ENCODE measurements at places on chromosomes 3 and 15.
A peak's percentile ranks its signal among the peaks of the same experiment; 100 is the strongest.

- no peak overlapping the region for H3K4me3 ChIP-seq
- no peaks in the 10 kb centered on the region for H3K4me1 ChIP-seq
- H3K36me3 ChIP-seq = no peaks in the 10 kb centered on the region
- H3K27me3 ChIP-seq = peaks cover 18% of the 10 kb centered on the region
- H3K27ac ChIP-seq = no peak overlapping the region
Observed at GRCh38 chr15:93520206-93520605, 431.2 kb upstream of the RGMA start.

GRCh38 chr3:10495003-10495402 lies 10.4 kb downstream of the ATP2B2 start:
- peaks cover 94% of the 10 kb centered on the region for H3K27me3 ChIP-seq
- no peaks in the 10 kb centered on the region for H3K36me3 ChIP-seq
- H3K27ac ChIP-seq = no peak overlapping the region
- peak; percentile 15 for DNase-seq

- H3K4me3 ChIP-seq = no peak overlapping the region
- no peaks in the 10 kb centered on the region for H3K36me3 ChIP-seq
- no peaks in the 10 kb centered on the region for H3K4me1 ChIP-seq
Observed at GRCh38 chr3:133330522-133330921, 69.3 kb upstream of the BFSP2 start.

DNA sequence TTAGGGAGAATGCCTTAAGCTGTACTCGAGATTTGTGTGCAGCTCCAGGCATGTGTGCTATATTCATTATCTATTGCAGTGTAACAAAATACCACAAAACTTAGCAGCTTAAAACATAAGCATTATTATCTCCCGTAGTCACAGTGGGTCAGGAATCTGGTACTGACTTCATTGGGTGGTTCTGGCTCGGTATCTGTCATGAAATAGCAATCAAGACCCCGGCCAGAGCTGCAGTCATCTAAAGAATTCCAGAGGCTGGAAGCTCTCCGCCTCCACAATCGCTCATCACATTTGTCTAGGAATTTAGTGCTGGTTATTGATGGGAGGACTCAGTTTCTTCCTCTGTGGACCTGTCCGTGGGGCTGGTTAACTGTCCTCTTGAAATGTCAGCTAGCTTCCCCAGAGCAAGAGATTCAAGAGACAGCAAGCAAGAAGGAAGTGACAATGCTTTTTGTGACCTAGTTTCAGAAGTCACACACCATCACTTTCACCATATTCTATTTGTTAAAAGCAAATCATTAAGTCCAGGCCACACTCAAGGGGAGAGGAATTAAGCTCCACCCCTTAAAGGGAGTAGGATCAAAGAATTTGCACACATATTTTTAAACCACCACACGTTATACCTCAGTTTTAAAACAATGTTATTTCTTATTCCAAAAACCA lies 76.1 kb downstream of the TOP2B start:
- H3K4me3 ChIP-seq = no peak overlapping the region
- no peak for DNase-seq
- H3K36me3 ChIP-seq = no peaks in the 10 kb centered on the region
- H3K27me3 ChIP-seq = no peaks in the 10 kb centered on the region
- no peak overlapping the region for H3K27ac ChIP-seq

GRCh38 chr3:134086616-134087015 lies 56.9 kb upstream of the SLCO2A1 start:
- DNase-seq = peak; percentile 35
- H3K4me3 ChIP-seq = no peak overlapping the region
- no peaks in the 10 kb centered on the region for H3K36me3 ChIP-seq
- no peaks in the 10 kb centered on the region for H3K27me3 ChIP-seq
- no peak overlapping the region for H3K27ac ChIP-seq

- no peaks in the 10 kb centered on the region for H3K27me3 ChIP-seq
- no peak for DNase-seq
- no peak overlapping the region for H3K4me3 ChIP-seq
- H3K36me3 ChIP-seq = peaks cover 2% of the 10 kb centered on the region
- H3K4me1 ChIP-seq = no peaks in the 10 kb centered on the region
Observed at GRCh38 chr15:22930782-22931484, 49.2 kb downstream of the CYFIP1 start.

- DNase-seq = no peak
- H3K4me3 ChIP-seq = no peak overlapping the region
- no peaks in the 10 kb centered on the region for H3K36me3 ChIP-seq
- no peaks in the 10 kb centered on the region for H3K27me3 ChIP-seq
- no peak overlapping the region for H3K27ac ChIP-seq
Observed at GRCh38 chr3:8421711-8422110, 79.9 kb upstream of the LMCD1 start.

- H3K4me3 ChIP-seq = no peak overlapping the region
- no peak overlapping the region for H3K27ac ChIP-seq
- H3K4me1 ChIP-seq = peaks cover 10% of the 10 kb centered on the region
- H3K36me3 ChIP-seq = no peaks in the 10 kb centered on the region
- no peaks in the 10 kb centered on the region for H3K27me3 ChIP-seq
Observed at GRCh38 chr3:55692957-55693558, 206.0 kb upstream of the WNT5A start.

DNA sequence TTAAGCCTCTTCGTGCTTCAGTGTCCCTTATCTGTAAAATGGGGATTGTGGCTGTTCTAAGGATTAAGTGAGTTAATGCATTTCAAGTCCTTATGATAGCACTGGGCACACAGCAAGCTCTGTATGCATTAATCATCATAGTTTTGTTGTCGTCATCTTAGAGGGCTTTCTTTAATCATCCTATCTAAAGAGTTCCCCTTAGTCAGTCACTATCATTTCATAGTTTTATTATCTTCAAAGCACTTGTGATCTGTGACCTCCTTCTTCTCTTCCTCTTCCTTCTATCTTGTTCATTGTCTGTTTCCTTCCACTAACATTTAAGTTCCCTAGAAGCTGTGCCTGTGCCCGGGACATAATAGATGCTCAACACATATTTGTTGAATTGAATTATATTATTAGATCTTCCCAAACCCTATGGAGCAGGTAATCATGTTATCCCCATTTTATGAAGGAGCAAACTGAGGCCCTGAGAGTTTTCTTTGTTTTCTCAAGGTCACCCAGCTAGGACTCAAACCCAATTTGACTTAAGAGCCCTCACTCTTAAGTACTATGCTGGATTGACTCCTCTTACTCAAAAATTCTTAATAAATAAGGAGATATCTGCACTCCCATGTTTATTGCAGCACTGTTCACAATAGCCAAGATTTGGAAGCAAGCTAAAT lies 24.1 kb downstream of the DUOX2 start:
- no peak overlapping the region for H3K4me3 ChIP-seq
- H3K36me3 ChIP-seq = no peaks in the 10 kb centered on the region
- DNase-seq = no peak
- no peaks in the 10 kb centered on the region for H3K4me1 ChIP-seq

GRCh38 chr3:123586131-123586530 lies 1.3 kb upstream of the HACD2 start:
- peak overlapping the region; percentile 72 for H3K4me3 ChIP-seq
- H3K36me3 ChIP-seq = peaks cover 25% of the 10 kb centered on the region
- peak; percentile 73 for DNase-seq
- peaks cover 45% of the 10 kb centered on the region for H3K4me1 ChIP-seq
- H3K27me3 ChIP-seq = no peaks in the 10 kb centered on the region
- peak overlapping the region; percentile 95 for H3K27ac ChIP-seq

DNA sequence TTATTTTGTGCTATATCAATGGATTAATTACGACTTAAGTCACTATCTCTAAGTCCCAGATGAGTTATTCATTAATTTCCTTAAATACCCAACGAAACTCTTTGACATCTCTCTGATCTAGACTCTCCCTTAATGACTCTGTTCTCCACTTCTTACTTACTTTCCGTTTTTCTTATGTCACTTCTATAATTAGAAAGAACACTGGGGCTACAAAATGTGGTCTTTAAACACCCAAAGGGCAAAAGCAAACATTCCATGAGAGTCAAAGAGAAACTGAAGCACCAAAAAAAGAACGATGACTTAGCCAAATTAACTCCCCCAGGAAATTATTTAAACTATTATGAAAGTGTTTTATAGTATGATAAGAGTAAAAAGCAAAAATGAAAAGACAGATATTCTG lies 166.4 kb upstream of the UBE2E2 start:
- no peaks in the 10 kb centered on the region for H3K36me3 ChIP-seq
- H3K27ac ChIP-seq = no peak overlapping the region
- DNase-seq = no peak
- peaks cover 11% of the 10 kb centered on the region for H3K4me1 ChIP-seq
- H3K27me3 ChIP-seq = no peaks in the 10 kb centered on the region

- no peak for DNase-seq
- H3K4me3 ChIP-seq = no peak overlapping the region
- H3K36me3 ChIP-seq = no peaks in the 10 kb centered on the region
- no peaks in the 10 kb centered on the region for H3K27me3 ChIP-seq
- peaks cover 58% of the 10 kb centered on the region for H3K4me1 ChIP-seq
Observed at GRCh38 chr3:183318877-183319276, 65.8 kb downstream of the B3GNT5 start.

DNA sequence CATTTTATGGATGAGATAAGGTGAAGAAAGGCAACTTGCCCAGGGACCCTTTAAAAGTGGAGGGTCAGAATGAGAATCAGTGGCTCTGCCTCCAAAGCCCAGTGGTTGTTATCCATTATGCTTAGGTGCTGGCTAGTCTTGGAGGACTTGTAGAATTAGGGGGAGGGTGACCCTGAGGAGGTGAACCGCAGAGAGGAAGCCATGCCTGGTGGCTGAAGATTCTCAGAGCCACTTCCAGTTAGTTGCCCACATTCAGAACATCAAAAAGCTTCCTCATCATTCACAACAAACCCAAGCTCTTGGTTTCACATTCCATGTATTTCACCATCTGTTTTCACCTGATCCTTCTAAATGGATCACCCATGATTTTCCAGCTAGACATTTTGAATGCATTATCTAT lies 11.2 kb downstream of the EBLN2 start:
- no peaks in the 10 kb centered on the region for H3K4me1 ChIP-seq
- H3K36me3 ChIP-seq = no peaks in the 10 kb centered on the region
- H3K27me3 ChIP-seq = no peaks in the 10 kb centered on the region
- H3K27ac ChIP-seq = no peak overlapping the region

- no peak overlapping the region for H3K27ac ChIP-seq
- no peak overlapping the region for H3K4me3 ChIP-seq
- no peak for DNase-seq
Observed at GRCh38 chr3:130849091-130849552, 44.8 kb upstream of the ATP2C1 start.

DNA sequence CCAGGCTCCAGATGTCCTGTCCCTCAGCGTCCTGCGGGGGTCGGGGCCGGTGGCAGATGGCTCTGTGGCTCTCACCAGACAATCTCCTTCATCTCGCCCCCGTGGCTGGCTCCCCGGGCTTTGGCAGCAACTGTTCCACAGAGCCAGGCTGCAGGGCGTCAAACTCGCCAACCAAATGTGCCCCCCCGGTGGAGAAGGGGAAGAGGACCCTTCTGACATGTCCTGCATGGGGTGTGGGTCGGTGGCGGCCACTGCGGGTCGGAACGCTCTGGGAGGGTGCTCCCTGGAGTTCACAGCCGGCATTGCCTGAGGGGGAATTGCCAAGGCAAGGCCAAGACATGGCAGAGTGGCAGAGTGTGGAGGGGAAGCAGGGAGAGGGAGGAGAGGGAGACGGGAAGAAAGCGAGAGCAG lies 36.0 kb downstream of the BDH1 start:
- no peaks in the 10 kb centered on the region for H3K36me3 ChIP-seq
- H3K27me3 ChIP-seq = no peaks in the 10 kb centered on the region
- no peak for DNase-seq
- H3K27ac ChIP-seq = no peak overlapping the region
- no peak overlapping the region for H3K4me3 ChIP-seq

DNA sequence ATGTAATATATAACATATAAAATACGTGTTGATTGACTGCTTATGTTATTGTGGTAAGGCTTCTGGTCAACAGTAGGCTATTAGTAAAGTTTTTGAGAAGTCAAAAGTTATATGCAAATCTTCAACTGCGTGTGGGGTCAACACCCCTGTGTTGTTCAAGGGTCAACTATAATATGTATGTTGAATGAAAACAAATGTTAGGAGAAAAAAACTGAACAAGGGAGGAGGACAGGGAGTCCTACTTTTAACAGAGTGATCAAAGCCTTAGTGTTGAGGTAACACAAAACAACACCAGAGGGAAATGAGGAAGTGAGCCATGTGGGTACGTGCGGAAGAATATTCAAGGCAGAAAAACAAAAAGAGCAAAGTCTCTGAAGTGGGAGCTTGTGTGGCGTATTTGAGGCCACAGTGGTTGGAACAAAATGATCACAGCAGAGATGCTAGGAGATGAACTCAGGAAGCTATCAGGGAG lies 62.5 kb downstream of the SFMBT1 start:
- no peaks in the 10 kb centered on the region for H3K27me3 ChIP-seq
- no peak for DNase-seq
- no peaks in the 10 kb centered on the region for H3K36me3 ChIP-seq
- no peak overlapping the region for H3K4me3 ChIP-seq

DNA sequence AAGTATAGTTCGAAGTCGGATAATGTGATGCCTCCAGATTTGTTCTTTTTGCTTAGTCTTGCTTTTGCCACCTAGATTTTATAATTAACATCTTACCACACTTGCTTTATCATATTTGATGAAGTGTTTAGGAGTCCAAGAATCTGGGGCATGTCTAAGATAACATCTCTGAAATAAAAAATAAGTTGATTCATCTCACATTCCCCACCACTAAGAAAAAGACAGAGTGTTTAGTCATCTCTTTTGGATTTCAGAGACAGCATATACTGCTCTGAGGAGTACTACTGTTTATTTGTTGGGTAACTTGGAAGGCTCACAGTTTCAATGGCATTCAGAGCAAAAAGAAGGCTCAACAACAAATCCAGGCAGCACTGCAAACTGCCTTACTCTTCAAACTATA lies 324.2 kb upstream of the ATP11B start:
- no peak overlapping the region for H3K27ac ChIP-seq
- H3K27me3 ChIP-seq = no peaks in the 10 kb centered on the region
- no peak overlapping the region for H3K4me3 ChIP-seq
- no peak for DNase-seq
- H3K4me1 ChIP-seq = no peaks in the 10 kb centered on the region

DNA sequence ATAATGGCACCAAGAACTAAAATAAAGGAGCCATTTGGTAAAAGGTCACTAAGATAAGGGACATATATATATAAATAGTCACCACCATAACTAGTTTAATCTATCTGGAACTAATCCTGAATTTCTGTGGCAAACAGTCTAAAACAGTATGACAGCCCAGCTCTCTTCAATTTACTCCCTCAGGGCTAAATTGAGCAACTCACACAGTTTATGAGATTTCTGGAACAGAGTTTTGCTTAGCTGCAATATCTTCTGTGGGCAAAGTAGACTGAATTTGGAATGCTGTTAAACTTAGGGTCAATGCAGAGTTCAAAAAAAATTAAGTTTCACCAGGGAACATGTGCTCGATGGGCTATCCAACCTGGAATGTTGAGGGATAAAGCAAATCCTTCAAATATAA lies 70.1 kb upstream of the VEPH1 start:
- no peak overlapping the region for H3K27ac ChIP-seq
- no peak overlapping the region for H3K4me3 ChIP-seq
- no peaks in the 10 kb centered on the region for H3K36me3 ChIP-seq
- no peaks in the 10 kb centered on the region for H3K27me3 ChIP-seq

- no peaks in the 10 kb centered on the region for H3K36me3 ChIP-seq
- DNase-seq = no peak
- H3K27me3 ChIP-seq = no peaks in the 10 kb centered on the region
- H3K4me1 ChIP-seq = no peaks in the 10 kb centered on the region
Observed at GRCh38 chr3:99708207-99708745, 69.9 kb downstream of the COL8A1 start.

- H3K4me1 ChIP-seq = no peaks in the 10 kb centered on the region
- H3K36me3 ChIP-seq = no peaks in the 10 kb centered on the region
- no peaks in the 10 kb centered on the region for H3K27me3 ChIP-seq
Observed at GRCh38 chr3:191141728-191142127, 57.3 kb upstream of the OSTN start.

GRCh38 chr3:179512378-179512777 lies 50.3 kb upstream of the ACTL6A start:
- H3K27me3 ChIP-seq = no peaks in the 10 kb centered on the region
- no peaks in the 10 kb centered on the region for H3K36me3 ChIP-seq
- H3K4me3 ChIP-seq = no peak overlapping the region
- no peak overlapping the region for H3K27ac ChIP-seq
- H3K4me1 ChIP-seq = no peaks in the 10 kb centered on the region
- no peak for DNase-seq

Measured in PC-9 (cell line).